ENCODE measurements at places on chromosomes 4 and X.

DNA sequence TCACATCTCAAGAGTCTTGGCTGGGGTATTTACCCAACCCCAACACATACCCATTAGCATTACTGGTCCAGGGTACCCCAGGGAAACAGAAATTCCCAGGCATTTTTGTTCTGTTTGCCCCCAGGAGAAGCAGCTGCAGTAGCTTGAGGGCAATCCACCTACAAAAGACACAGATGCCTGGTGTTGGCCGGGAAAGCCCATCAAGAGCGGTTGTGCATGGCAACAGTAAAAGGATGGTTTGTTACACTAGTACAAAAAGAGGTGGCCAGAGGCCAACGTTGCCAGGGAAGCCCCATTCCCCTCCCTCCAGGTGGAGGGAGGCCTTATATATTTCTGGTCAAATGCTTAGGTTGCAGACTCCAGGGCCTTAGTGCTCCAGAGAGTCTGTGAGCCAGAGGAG is 637.8 kb downstream of the BCOR start:
- DNase-seq: no peak

- DNase-seq: no peak
Observed at GRCh38 chr4:187586892-187587291, 408.7 kb upstream of the ZFP42 start.

GRCh38 chr4:13464543-13464942 is 19.6 kb downstream of the RAB28 start:
- no peak for DNase-seq

GRCh38 chr4:188139671-188140070 is 430 bp downstream of the TRIML1 start:
- no peak for DNase-seq

DNA sequence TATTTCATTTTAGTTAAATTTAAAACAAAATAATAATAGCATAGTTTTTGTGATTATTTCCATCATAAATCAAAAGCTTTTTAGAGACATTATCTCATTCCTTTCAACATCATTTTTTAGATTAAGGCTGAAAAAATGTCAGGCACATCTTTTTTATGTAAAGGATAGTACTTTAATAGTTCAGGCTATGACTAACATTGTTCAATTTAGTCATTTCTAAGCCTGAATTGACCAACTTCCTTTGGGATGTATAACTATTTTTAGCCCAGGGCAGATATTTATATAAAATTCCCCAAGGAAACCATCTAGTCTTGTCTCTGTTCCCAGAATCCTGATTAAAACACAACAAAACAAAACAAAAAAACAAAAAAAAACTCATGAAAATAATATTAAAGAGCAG is 145.6 kb upstream of the PCDH18 start:
- DNase-seq: no peak

DNA sequence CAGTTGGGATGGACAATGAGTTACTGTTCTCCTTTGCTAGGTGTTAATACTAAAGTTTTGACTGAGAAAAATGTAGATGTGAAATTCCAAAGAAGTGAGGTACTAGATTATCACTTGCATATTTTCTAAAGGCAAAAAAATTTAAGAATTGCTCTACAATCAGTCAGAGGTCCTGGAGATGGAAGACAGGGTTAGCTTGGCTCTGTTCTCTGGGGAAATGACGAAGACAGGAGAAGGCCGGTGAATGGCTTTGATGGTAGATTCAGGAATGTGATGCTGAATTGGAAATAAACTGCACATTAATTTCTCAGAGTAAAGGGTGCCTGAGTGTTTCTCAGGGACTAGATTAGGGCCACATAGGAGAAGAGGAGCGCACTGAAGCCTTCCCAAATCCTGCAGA is 214.0 kb upstream of the LEF1 start:
- DNase-seq: no peak

DNA sequence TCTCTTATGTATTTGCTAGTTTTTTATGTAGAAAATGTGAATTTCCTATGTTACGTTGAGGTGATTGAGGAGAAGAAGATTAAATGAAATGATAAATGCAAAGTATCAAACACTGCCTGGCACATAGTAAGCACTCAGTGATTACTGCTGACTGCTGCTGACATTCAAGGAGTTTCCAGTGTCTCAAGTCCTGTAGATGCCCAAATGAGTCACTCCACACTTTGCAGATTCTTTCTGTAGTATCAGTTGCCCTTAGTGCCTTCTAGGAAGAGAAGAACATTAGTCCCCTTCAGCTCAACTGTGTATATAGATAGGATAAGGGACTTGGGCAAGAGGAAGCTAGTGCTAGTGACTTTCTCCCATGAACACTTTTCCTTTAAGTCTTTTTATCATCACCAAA is 240.5 kb upstream of the TEX13A start:
- DNase-seq: no peak

DNA sequence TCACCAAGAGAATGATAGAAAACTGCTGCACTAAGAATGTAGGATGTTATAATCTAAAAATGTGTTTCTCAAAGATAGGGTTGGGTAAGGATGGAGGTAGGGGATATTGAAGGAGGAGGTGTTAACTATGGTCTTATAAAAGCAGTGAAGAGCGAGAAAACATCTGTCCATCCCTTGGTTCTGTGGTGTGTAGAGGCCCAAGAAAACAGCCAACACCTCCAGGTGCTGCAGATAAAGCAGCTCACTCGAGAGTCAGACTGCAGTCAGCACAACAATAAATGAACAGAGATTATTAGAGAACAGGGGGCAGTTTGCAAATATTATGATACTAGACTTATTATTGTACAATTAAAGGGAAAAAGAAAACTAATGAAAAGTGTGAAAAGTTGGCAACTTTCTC is 141.5 kb downstream of the CAMK2D start:
- DNase-seq: no peak

- DNase-seq: no peak
Observed at GRCh38 chr4:67883458-67883857, 344 bp downstream of the TMPRSS11D start.

DNA sequence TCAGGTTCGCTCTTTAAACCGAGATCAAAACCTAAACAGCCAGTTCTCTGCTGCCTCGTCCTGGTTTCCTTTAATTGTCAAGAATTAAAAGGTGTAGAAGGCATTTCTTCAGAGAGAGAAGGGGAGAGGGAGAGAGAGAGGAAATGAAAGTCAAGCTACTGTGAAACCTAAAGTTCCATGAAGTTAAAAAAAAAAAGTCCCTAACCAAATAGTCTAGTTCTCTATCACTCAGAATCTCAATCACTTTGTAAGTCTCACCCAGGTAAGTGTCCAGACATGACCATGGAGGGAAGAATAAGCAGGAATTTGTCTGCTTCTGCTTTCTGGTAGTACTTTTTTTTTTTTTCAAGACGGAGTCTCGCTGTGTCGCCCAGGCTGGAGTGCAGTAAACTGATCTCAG is 18.8 kb upstream of the SMIM14 start:
- DNase-seq: no peak

GRCh38 chrX:11944501-11944900 is 186.5 kb downstream of the MSL3 start:
- DNase-seq: no peak

- DNase-seq: no peak
Observed at GRCh38 chrX:129600981-129601424, 53.8 kb downstream of the APLN start.

DNA sequence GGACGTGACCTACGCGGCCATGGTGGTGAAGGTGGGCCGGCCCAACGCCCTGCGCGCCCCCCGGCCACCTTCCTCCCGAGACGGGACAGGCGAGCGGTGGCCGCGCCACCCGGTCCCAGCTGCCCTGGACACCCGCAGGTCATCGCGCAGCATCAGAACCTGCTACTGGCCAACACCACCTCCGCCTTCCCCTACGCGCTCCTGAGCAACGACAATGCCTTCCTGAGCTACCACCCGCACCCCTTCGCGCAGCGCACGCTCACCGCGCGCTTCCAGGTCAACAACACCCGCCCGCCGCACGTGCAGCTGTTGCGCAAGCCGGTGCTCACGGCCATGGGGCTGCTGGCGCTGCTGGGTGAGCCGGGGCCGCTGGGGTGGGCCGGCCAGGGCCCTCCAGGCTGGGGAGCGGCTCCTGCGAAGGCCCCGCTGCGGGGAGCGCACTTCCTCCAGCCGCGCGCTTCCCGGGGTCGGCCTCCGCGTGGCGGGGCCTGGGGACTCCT is 9.0 kb upstream of the SLC26A1 start:
- DNase-seq: no peak

DNA sequence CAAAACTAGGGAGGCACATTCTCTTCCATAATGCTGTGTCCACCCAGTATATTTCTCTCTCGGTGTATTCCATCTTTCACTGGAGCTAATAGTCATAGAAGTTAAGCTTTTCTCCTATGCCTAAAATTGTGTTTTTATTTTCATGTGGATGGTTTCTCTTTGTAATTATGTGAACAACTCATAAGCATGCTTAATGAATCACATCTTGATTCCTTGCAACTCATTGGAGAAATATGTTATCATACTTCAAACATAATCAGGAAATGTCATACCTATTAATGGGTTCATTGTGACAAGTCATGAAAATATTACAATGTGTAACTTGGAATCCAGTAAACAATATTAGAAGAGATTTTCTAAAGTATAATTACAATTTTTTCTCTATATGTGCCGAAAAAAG is 186.3 kb downstream of the SLC7A11 start:
- DNase-seq: no peak

GRCh38 chr4:81586706-81587105 is 115.0 kb upstream of the RASGEF1B start:
- DNase-seq: no peak

DNA sequence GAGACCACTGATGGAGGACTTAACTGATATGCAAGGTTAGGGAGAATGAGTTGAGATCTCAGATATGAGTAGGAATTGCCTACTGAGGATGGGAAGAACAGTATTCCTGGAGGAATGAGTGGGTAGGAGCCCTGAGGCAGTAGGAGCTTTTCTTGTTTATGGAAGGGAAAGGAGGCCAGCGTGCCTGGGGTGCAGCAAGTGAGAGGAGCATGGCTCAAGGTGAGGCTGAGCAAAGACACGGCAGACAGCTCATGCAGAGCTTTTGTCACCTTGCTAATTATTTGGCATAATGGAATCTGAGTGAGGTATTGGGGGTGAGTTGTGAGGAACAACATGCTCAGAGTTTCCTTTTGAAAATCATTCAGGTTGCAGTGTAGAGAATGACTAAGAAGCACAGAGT is 65.3 kb upstream of the IBSP start:
- no peak for DNase-seq

GRCh38 chr4:25065431-25065858 is 34.7 kb upstream of the LGI2 start:
- DNase-seq: peak; percentile 58

DNA sequence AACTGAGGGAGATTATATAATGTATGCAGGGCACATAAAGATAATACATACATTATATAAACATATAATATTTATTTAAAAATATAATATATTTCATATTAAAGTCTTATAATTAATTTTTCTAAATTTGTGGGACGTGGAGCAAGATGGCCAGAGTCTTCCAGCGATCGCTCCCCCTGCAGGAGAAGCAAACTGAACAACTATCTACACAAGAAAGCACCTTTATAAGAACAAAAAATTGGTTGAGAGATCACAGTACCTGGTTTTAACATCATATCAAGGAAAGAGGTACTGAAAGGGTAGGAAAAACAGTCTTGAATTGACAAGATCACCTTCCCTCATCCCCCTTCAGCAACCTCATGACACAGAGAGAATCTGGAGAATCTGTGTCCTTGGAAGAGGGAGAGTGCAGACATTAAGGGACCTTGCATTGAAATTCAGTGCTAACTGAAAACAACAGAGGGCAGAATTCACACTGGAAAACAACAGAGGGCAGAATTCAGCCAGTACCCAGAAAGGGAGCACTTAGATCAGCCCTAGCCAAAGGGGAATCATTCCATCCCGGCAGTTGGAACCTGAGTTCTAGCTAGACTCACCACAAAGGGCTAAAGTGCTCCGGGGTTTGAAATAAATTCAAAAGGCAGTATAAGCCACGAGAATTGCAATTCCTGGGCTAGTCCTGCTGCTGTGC is 262.5 kb upstream of the NDST3 start:
- no peak for DNase-seq

DNA sequence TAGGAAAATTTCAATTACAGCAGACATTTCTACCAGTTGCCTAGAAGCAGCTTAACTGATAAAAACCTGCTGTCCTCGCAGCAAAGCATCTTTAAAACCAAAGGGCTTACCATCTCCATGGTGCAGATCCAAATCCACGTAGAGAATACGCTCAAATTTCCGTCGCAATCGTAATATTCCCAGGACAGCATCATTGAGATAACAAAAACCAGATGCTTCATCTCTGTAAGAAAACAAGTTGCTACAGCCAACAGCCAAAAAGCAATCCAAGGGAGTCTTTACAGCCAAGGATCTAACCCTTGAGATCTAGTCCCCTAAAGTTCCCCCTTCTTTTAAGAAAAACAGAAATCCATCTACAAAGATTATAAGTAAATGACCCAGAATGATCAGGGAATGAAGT is 77.6 kb downstream of the HDAC8 start:
- no peak for DNase-seq

DNA sequence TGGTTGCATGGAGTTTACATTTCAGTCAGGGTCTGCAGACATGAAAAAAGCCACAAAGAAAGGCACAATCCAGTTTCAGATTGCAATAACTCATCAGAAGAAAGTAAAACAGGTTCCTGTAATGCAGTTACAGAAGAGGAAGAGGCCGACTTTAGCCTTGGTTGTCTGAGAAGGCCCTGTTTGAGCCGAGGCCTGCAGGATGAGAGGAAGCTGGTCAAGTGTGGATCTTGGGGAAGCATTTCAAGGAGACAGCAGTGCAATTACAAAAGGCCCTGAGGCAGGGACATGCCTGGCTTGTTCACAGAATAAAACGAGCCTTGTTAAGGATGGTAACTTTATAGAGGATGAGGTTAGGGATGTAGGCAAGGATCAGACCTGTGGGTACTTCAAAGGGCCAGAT is 62.4 kb downstream of the AFF2 start:
- no peak for DNase-seq

GRCh38 chr4:39970671-39971640 is 6.8 kb downstream of the PDS5A start:
- DNase-seq: peak; percentile 1

DNA sequence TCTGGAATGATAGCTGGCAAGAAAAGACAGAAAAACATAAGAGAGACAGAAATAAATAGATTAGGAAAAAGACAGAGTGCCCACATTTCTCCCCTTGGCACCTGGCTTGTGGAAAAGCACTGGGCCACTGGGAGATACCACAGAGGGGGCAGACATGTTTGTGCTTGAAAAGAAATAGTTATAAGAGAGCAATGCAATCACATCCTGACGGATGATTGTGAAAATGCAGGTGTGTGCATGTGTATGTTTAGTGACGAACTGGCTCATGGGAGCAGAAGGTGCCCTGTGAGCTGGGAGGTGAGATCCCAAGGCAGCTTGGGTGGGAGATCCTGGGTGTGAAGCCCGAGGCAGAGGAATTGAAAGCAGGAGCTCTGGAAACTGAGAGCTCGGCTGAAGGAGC is 617.9 kb downstream of the BCOR start:
- no peak for DNase-seq

DNA sequence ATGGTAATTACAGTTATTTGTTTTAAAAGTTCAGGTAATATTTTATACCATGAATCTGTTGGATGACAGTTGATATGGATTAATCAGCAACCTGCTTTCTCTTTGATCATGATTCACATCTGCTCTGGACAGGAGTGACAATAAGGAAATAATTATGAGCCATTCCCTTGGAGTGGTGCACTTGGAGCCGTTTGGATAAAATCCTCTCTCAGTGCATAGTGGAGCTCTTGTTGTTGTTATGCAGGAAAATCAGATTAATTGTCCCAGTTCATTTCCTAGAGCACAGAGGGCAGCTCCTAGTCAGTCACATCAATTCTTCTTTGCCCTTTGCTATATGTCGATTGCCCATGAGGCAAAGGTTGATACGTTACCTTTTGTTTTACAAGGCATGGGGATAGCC is 668.3 kb upstream of the NR3C2 start:
- DNase-seq: no peak

- DNase-seq: no peak
Observed at GRCh38 chr4:22071749-22072148, 123.2 kb upstream of the KCNIP4 start.

Data from left renal cortex interstitium (tissue), 4 donors.